ENCODE measurements at places on chromosomes 12 and 14.

GRCh38 chr12:106107566-106107965, 31.2 kb downstream of the NUAK1 start:
- DNase-seq, result peak; percentile 25

DNA sequence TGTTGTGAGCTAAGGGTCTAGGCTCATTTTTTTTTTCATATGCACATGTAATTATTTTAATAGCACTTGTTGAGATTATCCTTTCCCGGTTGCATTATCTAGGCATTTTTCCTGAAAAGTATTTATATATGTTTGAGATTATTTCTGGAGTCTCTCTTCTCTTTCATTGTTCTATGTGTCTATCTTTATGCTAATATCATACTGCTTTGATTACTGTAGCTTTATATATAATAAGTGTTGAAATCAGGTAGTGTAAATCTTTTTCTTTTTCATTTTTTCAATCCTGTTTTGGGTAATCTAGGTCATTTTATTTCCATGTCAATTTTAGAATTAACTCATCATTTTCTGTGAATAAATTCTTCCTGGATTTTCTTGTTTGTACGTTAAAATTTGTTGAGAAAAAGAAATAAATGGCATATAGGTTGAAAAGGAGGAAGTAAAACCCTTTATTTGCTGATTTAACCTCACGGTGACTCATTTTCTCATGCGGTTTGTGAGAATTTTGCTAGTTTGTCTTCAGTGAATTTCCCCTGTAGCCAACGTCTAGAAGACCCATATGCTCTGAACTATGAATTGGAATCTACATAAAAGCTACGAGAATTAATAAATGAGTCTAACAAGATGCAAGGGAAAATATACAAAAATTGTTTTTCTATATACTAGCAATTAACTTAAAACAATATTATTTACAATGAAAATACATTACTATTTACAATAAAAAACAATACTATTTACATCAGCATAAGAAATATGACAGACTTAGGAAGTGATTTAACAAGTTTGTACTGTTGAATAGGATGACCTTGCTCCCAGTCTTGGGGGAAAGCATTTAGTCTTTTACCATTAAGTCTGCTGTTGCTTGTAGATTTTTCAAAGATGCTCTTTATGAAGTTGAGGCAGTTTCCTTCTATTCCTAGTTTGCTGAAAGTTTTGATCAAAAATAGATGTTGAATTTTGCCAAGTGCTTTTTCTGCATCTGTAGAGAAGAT, 105.0 kb downstream of the SNAPC1 start:
- no peak for DNase-seq

DNA sequence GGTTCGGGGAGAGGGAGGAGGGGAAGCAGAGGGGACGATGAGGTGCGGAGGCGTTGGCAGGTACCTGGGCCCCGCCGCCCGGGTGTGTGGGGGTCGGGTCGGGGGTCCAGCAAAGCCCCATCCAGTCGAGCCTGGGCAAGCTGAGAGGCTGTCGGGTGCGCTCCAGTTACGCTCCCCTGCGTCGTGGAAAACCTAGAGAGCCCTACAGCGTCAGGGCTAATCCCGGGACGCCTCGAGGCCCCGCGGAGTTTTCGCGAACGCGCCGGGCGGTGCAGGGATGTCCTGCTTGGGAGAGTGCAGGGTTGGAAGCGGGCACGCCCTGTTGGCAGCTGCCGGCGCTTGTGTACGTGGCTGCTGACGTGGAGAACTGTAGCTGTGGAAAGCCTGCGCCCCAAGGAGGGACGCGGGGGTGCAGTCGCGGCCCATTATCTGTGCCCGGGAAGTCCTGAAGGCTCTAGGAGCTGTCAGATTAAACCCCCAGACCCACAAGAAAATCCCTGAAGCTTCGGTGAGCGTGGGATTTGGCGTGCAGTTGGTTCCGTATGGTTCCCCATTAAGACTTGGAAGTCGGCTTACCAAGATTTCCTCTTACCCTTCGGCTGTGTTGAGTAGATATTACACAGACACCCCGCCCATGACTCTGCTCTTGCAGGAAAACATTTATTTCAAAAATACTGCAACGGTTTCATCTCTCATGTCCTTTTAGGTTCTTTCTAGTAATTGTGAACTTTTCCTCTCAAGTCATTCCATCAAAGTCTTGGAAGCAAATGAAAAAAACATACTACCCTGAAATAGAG, 11.3 kb upstream of the SLC38A2 start:
- DNase-seq, result peak; percentile 90

GRCh38 chr14:32731249-32731648, 207.4 kb upstream of the NPAS3 start:
- no peak for DNase-seq

DNA sequence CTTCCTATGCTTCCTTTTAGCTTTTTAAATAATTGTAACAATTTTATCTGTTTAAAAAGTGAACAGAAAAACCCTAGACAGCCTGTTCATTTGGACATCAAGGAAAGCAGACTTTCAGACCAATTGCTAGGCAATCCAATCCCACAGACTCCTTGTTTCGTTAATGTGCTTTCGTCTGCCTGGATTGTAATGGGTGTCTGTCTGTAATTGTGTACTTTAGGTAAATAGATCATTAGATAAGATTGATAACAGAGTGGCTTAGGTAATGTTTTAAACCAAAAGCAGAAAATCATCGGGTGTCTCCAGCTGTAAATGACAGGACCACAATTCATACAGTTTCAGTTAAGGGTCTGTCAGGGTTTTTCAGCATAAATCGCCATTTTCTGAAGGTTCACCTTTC, 19.6 kb downstream of the CCDC60 start:
- DNase-seq, result no peak

DNA sequence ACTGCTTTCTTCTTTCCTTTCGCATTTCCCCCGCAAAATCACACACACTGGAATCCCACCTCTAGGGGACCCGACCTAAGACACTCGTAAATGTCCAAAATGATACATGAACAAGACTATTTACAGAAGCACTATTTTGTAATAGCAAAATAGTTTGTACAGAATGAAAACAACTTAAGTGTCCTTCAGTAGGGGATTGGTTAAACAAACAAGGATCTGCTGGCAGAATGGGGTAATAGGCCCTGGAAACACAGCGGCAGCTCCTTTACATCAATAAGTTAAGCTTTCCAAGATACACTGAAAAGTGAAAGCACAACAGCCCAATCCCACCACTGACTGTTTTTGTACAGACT, 48.8 kb downstream of the LTBP2 start:
- DNase-seq, result no peak

GRCh38 chr12:88235183-88235833, 93.2 kb downstream of the TMTC3 start:
- DNase-seq, result no peak

DNA sequence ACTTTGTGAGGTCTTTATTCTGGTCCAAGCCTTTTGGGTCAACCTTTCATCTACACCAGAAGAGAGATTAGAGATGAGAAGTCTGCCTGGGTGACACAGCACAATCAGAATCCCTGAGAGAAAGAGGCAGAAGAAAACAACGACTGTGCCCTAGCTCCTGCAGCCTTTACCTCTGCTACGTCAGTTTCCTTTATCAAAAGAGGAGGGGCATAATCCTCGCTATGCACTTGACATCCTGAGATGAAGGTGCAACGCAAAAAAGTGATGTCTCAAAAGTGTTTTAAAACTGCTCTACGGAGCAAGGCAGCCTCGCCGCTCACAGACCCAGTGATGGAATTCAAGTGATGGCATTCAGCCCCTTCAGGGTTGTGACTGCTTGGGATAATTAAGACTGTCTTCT, 21.7 kb downstream of the ZDHHC22 start:
- peak; percentile 41 for DNase-seq

- DNase-seq, result no peak
These were observed 13.4 kb downstream of the FUT8 start for GRCh38 chr14:65425885-65426284.

GRCh38 chr12:48008950-48009349, 4.7 kb upstream of the COL2A1 start:
- no peak for DNase-seq

DNA sequence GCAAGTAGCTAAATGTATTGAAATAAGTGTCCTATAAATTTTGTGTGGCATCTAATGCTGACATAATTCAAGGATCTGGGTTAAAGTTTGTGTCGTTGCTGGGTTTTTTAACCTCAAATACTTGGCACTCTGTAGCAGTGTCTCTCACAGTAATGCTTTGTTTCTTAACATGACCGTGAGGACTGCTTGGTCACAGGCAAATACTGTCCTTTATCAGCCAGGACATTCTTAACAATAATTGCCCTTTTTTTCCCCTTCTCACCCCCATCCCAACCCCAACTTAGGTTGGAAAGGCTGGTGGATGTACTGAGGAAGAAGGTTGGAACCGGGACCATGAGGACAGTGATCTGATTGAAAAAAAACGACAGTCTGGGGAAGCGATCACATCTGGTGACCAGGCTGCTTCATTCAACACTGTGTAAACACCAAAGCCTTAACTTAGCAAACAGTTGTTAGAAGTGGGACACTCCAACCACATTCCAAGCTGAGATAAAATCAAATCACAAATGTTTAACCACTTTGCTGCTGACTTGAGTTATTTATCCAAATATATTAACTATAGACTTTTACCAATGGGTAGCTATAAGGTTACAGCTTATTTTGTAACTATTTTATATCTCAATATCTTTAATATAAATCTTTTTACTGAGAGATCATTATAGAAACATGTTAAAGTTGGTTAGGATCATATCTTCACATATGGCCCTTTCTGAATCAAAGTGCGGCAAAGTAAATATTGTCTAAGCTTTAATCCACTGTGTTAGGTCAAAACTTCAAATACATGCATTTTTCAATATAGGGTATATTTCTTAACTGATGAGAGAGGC, 48.2 kb downstream of the FOXA1 start:
- DNase-seq, result no peak

DNA sequence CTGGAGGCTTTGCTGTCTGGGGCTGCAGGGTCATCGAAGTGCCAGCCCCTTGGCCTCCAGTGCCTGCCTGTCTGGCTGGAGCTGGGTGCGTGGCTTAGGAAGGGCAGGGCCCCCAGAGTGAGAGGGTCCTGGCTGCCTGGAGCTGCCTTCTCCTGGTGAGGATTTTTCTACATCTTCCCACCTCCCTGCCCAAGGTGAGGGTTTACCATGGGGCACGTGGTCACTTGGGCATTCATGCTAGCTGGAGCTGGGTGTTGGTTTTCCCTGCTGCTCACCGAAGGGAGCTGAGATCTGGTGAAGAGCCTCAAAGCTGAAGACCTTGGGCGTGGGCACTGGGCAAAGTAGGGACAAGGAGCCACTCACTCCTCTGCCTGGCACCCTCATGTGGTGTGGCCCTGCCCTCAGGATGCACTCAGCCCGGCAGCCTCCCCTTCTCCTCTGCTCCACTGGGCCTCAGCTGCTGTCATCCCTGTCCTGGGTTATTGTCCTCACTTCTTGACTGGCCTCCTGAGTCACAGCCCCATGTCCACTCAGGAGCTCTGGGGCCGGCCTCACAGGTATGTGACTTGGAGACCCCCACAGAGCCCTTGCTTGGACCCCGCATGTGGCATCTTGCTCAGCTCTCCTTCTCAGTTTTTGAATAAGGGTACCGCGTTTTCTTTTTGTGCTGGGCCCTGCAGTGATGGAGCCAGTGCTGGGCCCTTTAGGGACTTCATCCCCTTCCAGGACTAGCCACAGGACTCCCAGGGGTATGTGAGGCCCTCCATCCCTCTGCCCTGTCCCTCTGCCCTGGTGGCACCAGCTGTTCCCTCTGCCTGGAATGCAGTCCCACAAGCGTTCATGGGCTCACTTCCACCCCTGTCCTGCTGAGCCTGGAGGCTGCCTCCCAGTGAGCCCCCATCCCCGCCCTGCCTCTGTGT, 1.6 kb downstream of the CEP170B start:
- no peak for DNase-seq

- peak; percentile 87 for DNase-seq
These were observed 47.2 kb upstream of the CTDSP2 start for GRCh38 chr12:57893431-57894353.

DNA sequence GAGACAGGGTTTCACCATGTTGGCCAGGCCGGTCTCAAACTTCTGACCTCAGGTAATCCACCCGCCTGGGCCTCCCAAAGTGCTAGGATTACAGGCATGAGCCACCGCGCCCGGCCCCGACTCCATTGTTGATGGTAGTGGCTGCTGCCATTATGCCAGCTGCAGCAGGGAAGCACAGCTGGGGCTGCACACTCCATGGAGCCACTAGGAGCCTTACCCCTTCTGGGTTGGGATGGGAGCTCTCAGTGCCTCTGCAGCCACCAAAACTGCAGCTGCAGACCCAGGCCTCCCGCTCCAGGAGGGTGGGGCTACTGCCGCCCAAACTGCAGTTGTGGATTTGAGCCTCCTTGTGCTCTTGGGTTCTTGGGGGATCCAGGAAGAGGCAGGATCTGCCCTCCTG, 25.9 kb downstream of the TCHP start:
- no peak for DNase-seq

DNA sequence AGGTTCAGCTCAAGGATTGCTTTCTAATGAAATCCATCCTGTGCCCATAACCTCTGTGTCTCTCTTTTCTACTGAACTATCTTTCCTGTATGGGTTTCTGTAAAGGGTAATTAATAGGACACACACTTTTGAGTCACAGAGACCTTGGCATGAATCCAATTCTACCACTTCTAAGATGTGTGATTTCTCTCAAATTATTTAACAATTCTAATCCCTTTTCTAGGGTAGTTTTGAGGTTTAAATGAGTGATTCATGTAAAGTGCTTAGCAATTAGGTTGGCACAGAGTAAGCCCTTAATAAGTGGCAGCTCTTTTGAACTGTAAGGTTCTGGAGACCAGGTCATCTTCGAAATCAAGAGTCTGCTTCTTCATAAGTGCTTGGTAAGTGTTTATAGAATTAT, 202.7 kb downstream of the RASSF9 start:
- DNase-seq, result no peak

GRCh38 chr12:10701843-10702242, 21.3 kb downstream of the YBX3 start:
- DNase-seq, result no peak

GRCh38 chr12:31853977-31854376, 105.2 kb upstream of the RESF1 start:
- no peak for DNase-seq

DNA sequence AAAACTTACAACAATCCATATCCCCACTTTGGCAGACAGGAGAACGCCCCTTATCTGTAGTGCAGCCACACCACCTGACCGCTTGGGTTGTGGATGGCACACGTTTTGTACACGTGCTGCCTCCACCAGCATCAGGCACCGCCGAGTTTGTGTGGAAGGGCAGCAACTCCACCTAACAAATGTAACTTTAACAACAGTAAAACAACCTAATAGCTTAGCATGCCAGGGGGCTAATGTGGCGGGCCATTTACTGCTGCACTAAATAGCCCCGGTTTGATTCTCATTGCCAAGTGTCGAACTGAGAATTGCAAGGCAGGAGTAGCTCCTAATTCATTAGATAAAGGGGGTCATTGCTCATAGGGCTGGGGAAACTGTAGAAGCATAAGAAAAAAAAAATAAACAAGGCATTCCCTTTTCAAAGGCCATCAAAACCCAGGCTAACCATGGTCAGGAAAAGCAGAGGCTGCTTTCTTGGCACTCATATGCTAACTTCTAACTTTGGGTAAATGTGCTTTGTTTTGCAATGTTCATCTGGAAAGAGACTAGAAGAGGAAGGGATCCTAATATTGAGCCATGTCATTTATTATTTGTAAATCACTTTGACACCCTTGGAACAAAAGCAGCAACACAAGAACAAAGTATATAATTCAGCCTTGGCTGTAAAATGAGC, 279.7 kb upstream of the SOX5 start:
- DNase-seq, result no peak

All from cerebellar cortex (tissue), 1 donor.